ENCODE measurements at places on chromosomes 2 and 18. TPM values are rescaled to one million over a fixed set of nuclear protein-coding genes. Genes with fewer than 3 reads are reported as not detected.

Gene GIGYF2
- total RNA-seq, result 41.8 TPM

Gene VIT
- total RNA-seq, result 2.9 TPM

Gene DLX1
- not detected for total RNA-seq

Gene NT5DC4
- not detected for total RNA-seq

Gene CD28
- total RNA-seq, result 0.28 TPM

Gene FN1
- total RNA-seq, result 19.2 TPM

Gene FAM237A
- not detected for total RNA-seq

DNA sequence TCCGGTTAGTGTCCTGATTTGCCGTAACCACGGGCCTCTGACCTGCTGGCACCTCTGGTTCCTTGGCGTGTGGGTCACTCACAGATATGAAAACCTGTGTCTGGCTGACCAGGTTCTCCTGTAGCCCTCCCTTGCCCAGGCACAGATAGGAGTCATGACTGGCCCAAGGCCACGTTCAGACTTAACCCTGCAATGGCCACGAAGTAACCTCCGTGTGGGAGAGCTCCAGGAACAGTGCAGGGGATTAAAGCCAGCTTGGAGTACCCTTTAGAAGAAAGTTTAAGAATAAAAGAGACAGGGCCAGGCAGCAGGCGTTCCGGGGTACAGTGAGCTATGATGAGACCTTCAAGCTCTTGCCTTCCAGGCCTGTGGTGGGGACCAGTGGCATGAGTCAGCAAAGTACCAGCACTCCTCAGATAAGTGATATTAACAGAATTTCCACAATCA, 25.5 kb downstream of the CENPO start:
- no peaks in the 10 kb centered on the region for H3K4me1 ChIP-seq
- no peak overlapping the region for H3K27ac ChIP-seq
- H3K27me3 ChIP-seq, result no peaks in the 10 kb centered on the region
- DNase-seq, result no peak
- no peak overlapping the region for H3K4me3 ChIP-seq

DNA sequence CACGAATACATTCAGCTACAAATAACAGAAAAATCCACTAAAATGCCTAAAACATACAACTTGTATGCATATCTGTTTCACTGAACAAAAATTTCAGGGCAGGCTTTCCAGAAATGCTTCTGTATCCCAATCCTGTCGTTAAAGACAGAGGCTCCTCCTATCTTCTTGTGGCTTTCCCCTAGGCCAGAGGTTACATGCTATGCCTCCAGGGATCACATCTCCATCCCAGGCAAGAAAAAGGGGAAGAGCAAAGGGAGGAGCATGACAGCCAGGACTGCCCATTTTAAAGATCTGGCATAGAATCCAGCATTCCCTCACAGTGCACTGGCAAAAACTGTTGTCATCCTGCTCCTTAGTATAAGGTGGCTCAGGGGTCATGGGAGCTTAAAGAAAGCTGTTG, 268.7 kb upstream of the SETBP1 start:
- H3K4me1 ChIP-seq, result no peaks in the 10 kb centered on the region
- no peaks in the 10 kb centered on the region for H3K36me3 ChIP-seq
- no peak overlapping the region for H3K27ac ChIP-seq
- no peak for DNase-seq
- no peak overlapping the region for H3K4me3 ChIP-seq

DNA sequence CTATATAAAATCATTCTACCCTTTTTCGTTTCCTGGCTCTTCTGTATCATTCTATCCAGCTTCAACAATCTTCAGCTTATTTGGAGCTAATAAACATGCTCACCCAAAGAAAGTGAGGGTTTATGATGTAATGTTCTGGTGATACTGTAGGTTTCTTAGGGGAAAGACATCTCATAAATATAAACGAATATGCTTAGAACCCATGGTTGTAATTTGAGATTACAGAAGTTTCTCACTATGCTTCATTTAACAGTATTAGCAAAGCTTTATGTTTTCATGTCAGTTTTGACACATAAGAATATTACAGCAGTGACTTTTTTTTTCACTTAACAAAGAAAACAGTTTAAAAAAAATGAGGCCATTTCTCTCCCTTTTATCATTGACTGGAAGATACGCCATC, 11.8 kb upstream of the PEX13 start:
- H3K36me3 ChIP-seq, result no peaks in the 10 kb centered on the region
- H3K4me3 ChIP-seq, result no peak overlapping the region
- H3K27ac ChIP-seq, result no peak overlapping the region

- no peak for DNase-seq
- no peaks in the 10 kb centered on the region for H3K27me3 ChIP-seq
- no peaks in the 10 kb centered on the region for H3K4me1 ChIP-seq
- no peaks in the 10 kb centered on the region for H3K36me3 ChIP-seq
- no peak overlapping the region for H3K4me3 ChIP-seq
These were observed 170.3 kb upstream of the VRK2 start for GRCh38 chr2:57876313-57876712.

GRCh38 chr2:174024524-174025270, 59.5 kb upstream of the SP3 start:
- no peak overlapping the region for H3K4me3 ChIP-seq
- no peaks in the 10 kb centered on the region for H3K36me3 ChIP-seq
- no peaks in the 10 kb centered on the region for H3K27me3 ChIP-seq
- H3K4me1 ChIP-seq, result no peaks in the 10 kb centered on the region
- peak overlapping the region; percentile 46 for H3K27ac ChIP-seq

GRCh38 chr2:119591523-119591922, 47.3 kb downstream of the CFAP221 start:
- H3K4me1 ChIP-seq, result no peaks in the 10 kb centered on the region
- DNase-seq, result no peak
- H3K36me3 ChIP-seq, result no peaks in the 10 kb centered on the region
- no peak overlapping the region for H3K4me3 ChIP-seq
- H3K27ac ChIP-seq, result no peak overlapping the region
